T1000 (cell line): ENCODE measurements at places on chromosomes 1 and 21.

GRCh38 chr1:230797942-230798365 is 50.8 kb downstream of the CAPN9 start:
- DNase-seq: no peak

DNA sequence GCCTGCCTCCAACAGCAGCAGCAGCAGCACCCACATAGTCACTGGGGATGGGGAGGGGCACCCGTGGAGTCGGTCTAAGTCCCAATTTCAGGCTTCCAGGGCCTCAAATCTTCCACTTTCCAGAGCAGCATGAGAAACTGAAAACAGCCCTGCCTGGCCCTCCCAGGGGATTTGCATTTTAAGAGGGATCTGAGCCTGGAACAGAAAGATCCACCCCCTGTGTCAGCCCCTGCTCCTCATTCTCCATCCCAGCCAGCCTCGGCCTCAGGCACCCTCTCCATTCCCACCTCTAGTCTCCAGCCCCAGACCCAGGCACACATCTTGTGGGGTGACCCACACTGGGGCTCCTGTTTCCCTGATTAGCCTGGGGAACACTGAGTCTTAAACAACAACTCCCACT is 51.8 kb downstream of the FBXO2 start:
- DNase-seq: no peak

GRCh38 chr1:163535807-163536206 is 214.1 kb downstream of the NUF2 start:
- DNase-seq: no peak

- DNase-seq: peak; percentile 78
These were observed 39.2 kb downstream of the CDK18 start for GRCh38 chr1:205543351-205544301.

GRCh38 chr1:1835546-1835945 is 55.3 kb downstream of the GNB1 start:
- DNase-seq: no peak

GRCh38 chr1:243713470-243714186 is 136.4 kb downstream of the AKT3 start:
- DNase-seq: no peak

- DNase-seq: no peak
These were observed 2.6 kb downstream of the TMEM51 start for GRCh38 chr1:15155888-15156741.

DNA sequence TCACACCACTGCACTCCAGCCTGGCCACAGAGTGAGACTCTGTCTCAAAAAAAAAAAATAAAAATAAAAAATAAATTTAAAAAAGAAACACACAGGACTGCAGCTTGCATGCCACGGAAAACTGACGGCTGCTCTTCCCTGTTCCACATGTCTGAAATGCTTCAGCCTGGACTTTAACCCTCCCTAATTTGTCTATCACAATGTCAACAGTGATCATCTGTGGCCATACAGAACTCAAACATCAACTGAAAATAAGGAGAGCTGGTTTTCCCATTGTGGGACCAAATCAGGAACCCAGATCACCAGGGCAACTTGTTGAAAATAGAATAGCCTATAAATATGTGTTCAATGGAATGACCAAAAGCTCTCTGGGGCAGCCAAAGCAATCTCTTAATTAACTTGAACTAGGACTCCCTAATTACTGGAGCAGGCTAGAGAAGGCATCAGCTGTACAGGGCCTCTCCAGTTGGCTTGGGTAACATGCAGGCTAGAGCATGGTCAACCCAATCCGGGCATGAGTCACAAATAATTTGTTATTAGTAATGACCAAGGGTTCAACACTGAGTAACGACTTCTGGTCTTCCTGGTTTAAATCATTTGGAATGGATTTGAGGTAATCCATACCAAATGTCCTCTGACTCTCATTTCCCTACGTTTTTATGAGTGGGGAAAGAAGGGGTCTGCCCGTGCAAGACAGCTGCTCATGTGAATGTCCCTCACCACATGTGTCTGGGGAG is 62.7 kb upstream of the KAZN start:
- no peak for DNase-seq

DNA sequence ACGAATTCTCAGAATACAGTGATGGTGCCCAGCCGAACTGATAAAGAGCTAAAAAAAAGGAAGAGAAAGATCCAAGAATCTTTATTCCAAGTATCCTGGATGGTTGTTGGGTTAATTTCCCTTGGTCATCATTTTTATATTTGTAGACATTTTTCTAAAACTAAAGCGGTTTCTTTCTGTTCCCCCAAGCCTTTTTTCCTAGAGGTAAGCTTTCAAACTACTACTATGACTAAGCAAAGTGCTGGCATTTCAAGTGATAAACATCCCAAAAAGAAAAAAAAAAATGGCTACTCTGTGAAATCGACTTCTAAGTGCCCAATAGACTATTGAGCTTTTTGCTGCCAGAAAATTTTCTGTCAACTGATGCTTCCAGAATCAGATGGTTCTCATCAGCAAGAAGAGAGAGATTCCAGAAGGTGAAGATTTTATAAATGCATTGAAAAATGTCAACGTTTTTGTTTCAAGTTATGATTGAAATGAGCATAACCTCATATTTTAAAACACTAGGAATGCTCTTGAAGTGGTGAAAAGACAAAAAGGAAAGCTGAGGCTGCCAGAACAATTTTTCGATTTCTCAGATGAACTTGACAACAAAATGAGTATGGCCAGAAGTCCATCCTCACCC is 96.1 kb upstream of the ZC3H11B start:
- DNase-seq: no peak

- no peak for DNase-seq
These were observed 4.1 kb upstream of the MIS18A start for GRCh38 chr21:32282992-32283391.

GRCh38 chr1:54275349-54275748 is 75.4 kb downstream of the MRPL37 start:
- DNase-seq: no peak

DNA sequence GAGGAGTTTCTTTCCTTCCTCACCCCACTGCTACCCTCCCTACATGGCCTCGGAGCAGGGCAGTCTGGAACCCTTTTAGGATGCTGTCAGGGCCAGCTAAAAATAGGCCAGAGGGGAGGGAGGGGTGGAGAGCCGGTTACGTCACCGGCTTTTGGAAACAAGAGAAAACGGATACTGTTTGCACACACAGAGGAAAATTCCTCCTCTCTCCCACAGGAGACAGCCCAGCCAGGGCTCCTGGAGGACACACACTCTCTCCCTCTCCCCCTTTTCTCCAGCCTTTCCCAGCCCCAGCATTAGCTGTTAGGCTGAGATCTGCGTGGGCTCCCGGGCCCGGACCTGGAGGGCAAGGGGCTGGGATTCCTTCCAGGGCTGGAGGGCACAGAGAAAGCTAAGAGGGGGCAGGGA is 20.0 kb upstream of the ALDH4A1 start:
- DNase-seq: peak; percentile 26

GRCh38 chr1:189607477-189608096 is 870.1 kb downstream of the BRINP3 start:
- DNase-seq: no peak

DNA sequence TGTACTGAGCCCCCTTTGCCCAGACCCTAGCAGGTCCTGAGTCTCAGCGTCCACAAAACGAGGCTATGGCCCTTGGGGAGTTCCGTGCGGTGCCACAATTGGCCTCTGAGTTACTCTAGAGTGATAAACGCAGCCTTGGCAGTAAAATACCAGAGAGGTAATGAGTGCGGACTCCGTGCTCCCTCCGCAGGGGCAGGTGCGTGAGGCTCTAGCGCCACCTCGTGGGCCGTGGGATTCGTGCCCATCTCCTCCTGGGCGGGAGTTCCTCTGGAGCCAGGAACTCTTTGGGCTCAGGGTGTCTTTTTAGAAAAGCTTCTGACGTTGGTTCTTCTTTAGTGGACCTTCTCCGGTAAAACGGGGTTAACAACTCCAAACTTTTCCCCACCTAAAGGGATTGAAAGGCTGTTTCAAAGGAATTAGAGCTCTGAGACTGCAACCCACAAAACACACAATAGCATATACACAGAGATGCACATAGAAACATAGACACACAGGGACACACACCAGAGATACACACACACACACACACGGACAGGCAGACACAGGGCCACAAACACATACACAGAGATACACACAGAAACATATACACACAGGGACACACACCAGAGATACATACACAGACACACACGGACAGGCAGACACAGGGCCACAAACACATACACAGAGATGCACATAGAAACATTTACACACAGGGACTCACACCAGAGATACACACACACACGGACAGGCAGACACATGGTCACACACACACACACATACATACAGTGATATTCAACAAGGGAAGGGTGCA is 99.4 kb downstream of the KCNJ15 start:
- DNase-seq: peak; percentile 68

GRCh38 chr1:23679815-23680214 is 11.8 kb upstream of the RPL11 start:
- DNase-seq: no peak
